ENCODE measurements at places on chromosomes 3 and 15.

- DNase-seq: no peak
Measured at GRCh38 chr3:52303811-52304210, 12.3 kb upstream of the DNAH1 start.

DNA sequence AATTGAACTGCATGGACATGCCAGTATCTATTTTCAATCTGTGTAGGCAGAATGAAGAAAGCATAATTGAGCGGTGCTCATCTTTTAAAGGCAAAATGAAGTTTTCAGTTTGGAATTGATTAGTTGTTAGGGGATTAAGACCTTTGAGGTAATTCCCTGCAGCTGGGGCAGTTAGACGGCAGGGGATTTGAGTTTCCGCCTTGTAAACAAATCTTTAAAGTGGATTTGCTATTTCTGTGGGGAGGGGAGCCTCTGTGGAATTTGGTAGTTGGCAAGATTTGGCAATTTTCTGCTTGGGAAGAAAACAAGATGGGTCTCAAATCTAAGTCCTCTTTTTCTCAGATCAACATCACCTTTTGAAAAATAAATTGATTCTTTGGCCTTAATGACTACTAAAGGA, 212.5 kb upstream of the CNTN6 start:
- DNase-seq: no peak

GRCh38 chr3:154428286-154429206, 1.4 kb downstream of the GPR149 start:
- DNase-seq: no peak

DNA sequence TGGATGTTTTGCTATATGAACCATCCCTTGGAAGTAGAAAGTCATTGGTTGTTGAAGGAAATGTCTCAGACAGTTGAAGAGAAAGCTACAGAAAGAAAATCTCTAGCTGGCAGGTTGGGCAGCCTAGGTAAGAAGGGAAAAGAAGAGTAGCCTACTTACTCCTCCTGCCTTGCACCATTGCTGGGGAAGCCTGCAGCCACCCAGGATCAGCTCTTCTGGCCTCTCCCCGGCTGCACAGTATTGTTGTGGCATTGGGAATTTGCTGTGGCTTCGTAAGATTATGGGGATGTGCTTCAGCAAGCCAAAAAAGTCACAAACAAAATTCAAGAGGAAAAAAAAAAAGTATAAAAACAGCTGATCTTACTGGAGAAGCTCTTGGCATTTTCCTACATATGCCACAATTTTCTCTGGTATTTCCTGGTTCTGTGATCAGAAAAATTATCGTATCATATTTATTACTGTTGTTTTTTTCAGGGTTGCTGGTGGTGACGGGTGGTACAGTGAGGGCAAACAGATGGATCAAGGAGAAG, 154.2 kb downstream of the TIGIT start:
- no peak for DNase-seq

DNA sequence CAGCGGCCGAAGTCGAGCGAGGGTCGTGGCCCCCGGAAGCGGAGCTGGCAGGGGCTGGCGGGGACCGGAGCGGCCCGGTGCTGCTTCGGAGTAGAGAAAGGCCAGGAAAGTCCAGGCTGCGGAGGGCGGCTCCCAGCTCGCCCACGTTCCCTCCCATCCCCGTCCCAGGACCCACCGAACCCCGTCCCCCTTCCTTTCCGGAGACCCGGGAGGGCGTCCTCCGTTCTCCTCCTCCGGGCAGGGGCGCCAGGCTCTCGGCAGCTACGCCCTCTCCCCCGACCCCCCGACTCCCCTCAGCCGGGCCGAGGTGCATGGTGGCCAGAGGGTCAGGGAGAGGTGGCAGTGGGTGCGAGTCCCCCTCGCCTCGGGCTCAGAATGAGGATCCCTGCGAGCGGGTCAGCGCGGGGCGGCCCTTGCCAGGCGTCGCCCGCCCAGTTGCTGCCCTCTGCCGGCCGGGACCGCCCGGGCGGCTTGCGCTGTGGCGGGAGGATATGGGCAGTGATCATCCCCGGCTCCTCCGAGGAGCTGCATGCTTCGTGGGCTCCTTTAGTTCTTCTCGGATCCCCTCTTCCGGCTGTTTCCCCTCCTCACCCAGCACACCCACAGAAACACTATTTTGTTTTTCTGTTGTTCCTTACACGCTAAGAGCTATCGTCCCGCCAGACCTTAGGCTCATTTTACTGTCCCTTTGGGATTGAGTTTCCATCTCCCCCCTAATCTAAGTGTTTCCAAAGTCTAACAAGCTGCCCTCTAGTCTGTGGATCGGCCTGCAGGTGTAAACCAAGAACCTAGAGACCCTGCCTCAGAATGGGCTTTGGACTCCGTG, 744 bp upstream of the ALDH1A2 start:
- DNase-seq: no peak

DNA sequence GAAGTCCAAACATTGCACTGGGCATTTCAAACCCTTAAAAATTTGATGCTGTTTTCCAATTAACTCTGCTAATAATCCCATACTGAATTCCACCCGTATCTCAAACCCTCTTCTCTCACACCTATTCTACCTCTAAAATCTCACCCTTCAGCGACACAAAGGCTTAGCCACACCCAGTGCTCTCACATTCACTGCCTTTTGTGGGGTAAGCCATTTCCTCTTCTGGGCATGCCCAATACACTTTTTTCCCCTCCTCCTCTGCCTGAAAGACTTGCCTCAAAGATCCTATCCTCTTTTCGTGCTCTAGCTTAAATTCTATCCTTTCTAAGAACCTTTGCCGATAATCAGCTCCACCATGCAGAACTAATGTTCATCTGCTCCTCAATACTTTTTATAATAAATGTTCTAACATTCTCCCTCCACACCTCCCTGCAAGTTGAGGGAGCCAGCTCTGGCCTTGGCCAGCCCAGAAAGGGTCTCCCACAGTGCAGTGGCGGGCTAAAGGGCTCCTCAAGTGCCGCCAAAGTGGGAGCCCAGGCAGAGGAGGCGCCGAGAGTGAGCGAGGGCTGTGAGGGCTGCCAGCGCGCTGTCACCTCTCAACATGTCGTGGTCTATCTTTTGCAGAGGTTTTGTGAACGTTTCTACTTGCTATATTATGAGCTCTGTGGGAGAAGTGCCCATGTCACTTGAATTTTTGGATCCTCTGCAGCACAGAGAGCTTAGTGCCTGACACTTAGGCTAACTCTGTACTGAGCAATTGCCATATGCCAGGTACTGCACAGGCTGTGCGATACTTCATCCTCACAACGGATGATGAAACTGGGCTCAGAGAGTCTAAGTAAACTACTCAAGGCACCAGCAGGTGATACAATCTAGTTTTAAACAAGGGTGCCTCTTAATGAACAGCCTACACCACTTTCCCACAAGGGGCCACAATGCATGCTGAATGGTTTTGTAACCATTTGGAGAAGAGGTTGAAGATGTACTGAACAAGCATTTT, 53.6 kb upstream of the BCL6 start:
- no peak for DNase-seq

GRCh38 chr3:186596568-186597287, 16.1 kb upstream of the AHSG start:
- DNase-seq: no peak

DNA sequence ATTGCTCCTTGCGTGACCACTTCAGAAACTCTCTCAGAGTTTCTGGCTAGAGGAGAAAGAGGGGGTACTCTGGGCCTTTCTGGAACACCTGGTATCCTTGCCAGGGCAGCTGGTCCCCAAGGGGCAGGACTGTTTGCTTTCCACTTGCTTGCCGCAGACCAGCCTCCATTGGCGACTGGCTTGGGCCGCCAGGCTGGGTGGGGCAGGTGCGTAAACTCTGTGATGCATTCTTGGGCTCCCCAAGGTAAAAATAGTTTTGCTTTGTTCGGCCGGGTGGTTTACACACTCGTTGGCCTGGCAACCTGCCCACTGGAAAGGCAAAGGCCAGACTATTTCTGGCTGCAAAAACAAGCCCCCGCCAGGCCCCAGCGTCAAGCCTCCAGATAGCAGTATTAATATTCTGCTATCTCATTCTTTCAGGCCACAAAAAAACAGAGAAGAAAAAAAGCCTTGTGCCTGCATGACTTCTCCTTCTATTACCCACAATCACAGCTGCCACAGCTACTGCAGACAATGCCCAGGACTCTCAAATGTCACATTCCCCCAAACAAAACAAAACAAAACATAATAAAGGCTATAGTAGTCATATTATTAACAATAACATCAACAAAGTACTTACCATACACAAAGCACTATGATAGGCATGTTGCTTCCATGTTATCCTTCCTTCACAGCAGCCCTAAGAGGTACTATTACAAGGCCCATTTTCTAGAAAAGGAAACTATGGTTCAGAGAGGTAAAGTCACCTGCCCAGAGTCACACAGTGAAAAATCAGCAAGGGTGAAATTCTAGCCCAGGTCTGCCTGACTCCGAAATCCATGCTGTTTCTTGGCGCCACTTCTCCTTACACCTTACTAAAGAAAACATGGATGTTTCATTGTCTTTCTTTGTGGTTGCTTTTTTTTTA, 14.0 kb upstream of the SSUH2 start:
- no peak for DNase-seq

- no peak for DNase-seq
Measured at GRCh38 chr15:49678655-49679054, 57.8 kb downstream of the DTWD1 start.

DNA sequence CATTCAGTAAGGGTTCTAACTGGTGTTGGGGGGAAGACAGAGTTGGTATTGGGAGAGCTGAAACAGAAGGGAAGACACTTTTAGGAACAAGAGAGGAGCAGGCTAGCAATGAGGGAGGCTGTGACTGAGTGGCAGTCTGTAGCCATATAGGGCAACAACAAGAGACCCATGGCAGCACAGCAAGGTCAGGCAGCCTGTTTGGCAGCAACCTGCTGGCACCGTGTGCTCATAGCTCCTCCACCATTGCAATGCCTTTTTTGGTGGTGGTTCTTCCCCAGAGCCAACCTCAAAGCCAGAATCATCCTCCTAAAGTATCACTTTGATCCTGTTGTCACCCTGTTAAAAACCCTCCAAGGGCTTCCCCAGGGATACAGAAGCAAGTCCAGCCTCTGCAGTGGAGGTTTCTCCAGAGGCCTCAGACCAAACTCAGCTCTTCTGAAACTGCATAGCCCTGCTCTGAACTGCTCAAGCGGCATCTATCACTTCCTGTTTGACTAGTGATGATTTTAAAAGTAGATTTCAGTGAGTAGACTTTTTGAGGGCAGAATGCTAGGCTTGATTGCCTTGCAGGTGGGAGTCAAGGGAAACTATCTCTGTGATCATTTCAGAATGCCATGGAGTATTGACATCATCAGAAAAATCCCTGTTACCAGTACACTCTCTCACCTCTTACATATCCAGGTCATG, 176.9 kb downstream of the STAC start:
- DNase-seq: no peak

GRCh38 chr15:93932164-93932776, 299.1 kb upstream of the MCTP2 start:
- no peak for DNase-seq

DNA sequence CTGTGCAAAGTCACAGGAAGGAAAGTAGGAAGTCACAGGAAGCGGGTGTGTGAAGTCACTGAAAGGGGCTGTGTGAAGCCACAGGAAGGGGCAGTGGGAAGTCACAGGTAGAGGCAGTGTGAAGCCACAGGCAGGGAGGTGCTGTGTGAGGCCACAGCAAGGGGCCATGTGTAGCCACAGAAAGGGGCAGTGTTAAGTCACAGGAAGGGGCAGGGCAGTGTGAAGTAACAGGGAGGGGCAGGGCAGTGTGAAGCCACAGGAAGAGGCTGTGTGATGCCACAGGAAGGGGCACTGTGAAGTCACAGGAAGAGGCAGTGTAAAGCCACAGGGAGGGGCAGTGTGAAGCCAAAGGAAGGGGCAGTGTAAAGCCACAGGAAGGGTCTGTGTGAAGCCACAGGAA, 36.5 kb downstream of the GASK1A start:
- DNase-seq: no peak

DNA sequence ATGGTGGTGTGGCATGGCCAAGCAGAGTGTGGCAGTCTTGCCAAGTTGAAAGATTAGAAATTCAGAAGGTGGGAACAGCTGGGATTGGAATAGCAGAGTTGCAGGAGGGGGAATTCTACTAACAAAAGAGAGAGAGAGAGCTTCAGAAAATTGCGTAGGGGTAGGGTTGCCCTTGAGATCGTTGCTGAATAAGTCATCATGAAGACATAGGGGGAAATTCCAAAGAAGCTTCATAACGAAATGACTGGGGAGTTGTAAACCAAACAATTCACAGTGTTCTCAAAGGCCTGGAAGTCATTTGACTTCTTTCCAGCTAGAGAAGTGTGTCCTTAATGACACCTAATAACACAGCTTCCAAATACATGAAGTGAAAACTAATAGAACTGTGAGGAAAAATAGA, 26.3 kb upstream of the TIPARP start:
- DNase-seq: no peak

- no peak for DNase-seq
Measured at GRCh38 chr3:126878664-126879063, 104.3 kb upstream of the PLXNA1 start.

GRCh38 chr3:67654844-67655177, 399 bp upstream of the SUCLG2 start:
- DNase-seq: peak; percentile 17

- DNase-seq: no peak
Measured at GRCh38 chr3:3110299-3110630, at the start of gene IL5RA. Gene IL5RA, minus strand, starts transcription at chr3:3110374. Its CDS starts 5,390 bp downstream, at chr3:3104984.

DNA sequence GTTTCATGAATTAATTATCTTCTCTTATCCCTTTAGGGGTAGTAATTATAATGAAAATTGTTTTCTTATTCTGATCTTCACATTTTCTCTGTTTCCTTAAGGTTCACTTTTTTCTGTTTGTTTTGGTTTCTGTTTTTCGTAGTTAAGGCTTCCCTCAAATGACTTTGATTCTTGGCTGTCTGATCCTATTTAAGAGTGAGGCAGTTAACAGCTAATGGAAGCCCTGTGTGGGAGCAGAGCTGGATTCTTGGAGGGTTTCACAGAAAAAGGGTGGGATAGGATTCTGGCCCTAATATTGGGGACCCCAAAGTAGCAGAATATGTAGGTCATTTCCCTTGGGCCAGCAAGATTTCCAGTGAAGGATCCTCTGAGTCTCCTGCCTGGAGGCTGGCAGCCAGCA, 6.8 kb upstream of the AMOTL2 start:
- no peak for DNase-seq

DNA sequence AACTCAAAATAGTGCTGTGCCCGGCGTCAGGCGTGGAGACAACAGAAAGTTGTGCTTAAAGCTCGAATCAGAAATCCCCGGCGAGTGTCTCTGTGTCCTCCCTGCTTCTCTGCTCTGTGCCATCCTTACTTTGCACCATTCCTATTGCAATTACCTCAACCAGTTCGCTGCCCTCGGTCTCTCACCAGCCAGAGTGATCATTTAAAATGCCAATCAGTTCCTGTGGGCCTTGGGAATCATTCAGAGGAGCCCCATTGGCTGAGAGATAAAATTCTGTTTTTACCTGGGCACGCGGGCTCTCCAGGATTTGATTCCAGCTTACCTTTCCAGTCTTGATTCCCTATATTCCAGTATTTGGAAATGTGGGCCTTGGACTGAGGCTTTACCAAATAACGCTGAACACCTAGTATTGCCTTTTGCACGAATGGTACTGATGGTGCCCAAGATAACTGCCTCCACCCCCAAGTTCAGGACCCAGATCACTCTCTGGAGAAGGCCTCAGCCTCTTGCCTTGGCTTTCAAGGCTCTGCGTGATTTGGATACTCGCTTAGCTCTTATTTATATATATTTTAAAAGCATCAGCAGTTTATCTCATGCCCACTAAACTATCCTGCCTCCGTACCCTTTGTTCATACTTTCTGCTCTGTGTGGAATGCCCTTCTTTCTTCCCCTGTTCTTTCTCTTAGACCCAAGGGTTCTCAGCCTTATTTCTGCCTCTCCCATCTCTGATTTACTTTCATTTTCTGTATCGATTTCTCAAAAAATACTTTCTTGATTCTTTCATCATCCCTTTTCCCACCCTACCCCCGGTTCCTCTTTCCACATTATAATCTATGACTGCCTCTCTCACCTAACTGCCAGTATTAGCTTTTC, 863 bp downstream of the PSMA4 start:
- no peak for DNase-seq

GRCh38 chr15:28909958-28910500, 24.3 kb downstream of the APBA2 start:
- no peak for DNase-seq
